ENCODE measurements at places on chromosomes 5 and 9.

GRCh38 chr9:35935261-35935660, 22.7 kb downstream of the OR2S2 start:
- no peak overlapping the region for H3K27ac ChIP-seq
- H3K4me3 ChIP-seq: no peak overlapping the region
- DNase-seq: no peak
- no peaks in the 10 kb centered on the region for H3K27me3 ChIP-seq
- no peaks in the 10 kb centered on the region for H3K36me3 ChIP-seq

GRCh38 chr5:14153932-14154731, 11.0 kb downstream of the TRIO start:
- no peak for DNase-seq
- H3K36me3 ChIP-seq: no peaks in the 10 kb centered on the region
- no peaks in the 10 kb centered on the region for H3K27me3 ChIP-seq

- H3K27ac ChIP-seq: no peak overlapping the region
- no peaks in the 10 kb centered on the region for H3K4me1 ChIP-seq
- H3K36me3 ChIP-seq: no peaks in the 10 kb centered on the region
- H3K27me3 ChIP-seq: no peaks in the 10 kb centered on the region
Observed at GRCh38 chr5:115683081-115683480, 57.2 kb upstream of the TMED7 start.

DNA sequence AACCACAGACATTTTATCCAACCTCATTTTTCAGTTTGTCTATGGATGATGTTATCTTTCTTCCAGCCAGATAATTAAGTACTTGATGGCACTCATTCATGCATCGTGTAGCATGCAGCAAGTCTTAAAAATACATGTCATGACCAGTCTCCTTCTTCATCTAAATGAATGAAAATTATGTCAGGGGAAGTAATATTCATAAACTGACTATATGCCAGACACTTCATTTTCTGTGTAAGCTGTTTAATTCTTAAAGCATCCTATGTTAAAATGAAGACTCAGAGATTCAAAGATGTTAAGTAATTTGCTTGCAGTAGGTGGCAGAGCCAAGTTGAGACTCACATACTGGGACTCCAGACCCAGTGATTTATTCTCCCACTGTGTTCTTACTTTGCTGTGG, 181.7 kb upstream of the CD180 start:
- H3K36me3 ChIP-seq: no peaks in the 10 kb centered on the region
- H3K27me3 ChIP-seq: no peaks in the 10 kb centered on the region
- H3K4me1 ChIP-seq: no peaks in the 10 kb centered on the region
- no peak for DNase-seq
- H3K4me3 ChIP-seq: no peak overlapping the region
- H3K27ac ChIP-seq: no peak overlapping the region

DNA sequence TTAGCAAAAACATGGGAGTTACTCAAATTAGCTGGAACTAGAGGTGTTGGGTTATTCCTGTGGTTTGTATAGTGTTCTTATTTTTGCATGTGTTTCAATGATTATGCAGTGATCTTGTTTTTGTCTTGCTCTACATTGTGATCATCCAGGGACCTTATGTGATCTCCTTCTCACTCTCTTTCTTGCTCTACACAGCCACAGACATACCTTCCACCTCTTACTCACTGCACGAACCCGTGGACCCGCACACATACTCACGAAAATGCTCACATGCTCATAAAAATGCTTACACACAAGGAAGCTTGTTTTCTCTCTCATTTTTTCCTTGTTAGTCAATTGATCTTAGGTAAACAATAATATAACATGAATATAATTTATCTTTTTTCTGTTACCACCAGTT, 187.1 kb downstream of the KDM4C start:
- H3K36me3 ChIP-seq: no peaks in the 10 kb centered on the region
- H3K27me3 ChIP-seq: no peaks in the 10 kb centered on the region
- no peak for DNase-seq
- H3K4me1 ChIP-seq: no peaks in the 10 kb centered on the region
- no peak overlapping the region for H3K4me3 ChIP-seq

GRCh38 chr9:82124090-82124489, 135.5 kb downstream of the SPATA31D1 start:
- no peak overlapping the region for H3K27ac ChIP-seq
- no peaks in the 10 kb centered on the region for H3K36me3 ChIP-seq
- H3K4me1 ChIP-seq: no peaks in the 10 kb centered on the region
- no peaks in the 10 kb centered on the region for H3K27me3 ChIP-seq

DNA sequence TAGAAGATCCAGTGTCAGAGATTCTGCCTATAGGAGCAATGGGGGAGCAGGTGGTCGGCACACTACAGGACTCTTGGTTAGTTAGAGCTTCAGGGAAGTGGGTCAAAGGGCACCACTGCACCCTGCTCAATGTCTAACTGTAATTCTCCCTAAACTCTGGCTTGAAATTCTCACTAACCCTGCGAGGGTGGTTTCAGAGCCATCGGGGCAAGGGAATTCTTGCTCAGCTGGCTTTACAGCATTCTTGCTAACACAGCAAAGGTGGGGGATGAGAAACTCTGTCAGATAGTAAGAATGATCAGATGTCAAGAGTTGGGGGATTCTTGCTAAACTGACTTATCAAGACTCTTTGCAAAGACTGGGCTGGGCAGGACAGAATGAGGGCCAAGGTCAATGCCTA, 4.7 kb upstream of the ZNF354C start:
- no peaks in the 10 kb centered on the region for H3K4me1 ChIP-seq
- H3K36me3 ChIP-seq: no peaks in the 10 kb centered on the region
- no peak overlapping the region for H3K27ac ChIP-seq
- H3K4me3 ChIP-seq: no peak overlapping the region

- no peaks in the 10 kb centered on the region for H3K36me3 ChIP-seq
- no peak overlapping the region for H3K27ac ChIP-seq
Observed at GRCh38 chr5:64872044-64872443, 103.3 kb downstream of the CWC27 start.

GRCh38 chr5:88236866-88237642, 31.6 kb downstream of the TMEM161B start:
- H3K4me1 ChIP-seq: no peaks in the 10 kb centered on the region
- H3K27ac ChIP-seq: no peak overlapping the region
- no peak for DNase-seq
- no peak overlapping the region for H3K4me3 ChIP-seq

DNA sequence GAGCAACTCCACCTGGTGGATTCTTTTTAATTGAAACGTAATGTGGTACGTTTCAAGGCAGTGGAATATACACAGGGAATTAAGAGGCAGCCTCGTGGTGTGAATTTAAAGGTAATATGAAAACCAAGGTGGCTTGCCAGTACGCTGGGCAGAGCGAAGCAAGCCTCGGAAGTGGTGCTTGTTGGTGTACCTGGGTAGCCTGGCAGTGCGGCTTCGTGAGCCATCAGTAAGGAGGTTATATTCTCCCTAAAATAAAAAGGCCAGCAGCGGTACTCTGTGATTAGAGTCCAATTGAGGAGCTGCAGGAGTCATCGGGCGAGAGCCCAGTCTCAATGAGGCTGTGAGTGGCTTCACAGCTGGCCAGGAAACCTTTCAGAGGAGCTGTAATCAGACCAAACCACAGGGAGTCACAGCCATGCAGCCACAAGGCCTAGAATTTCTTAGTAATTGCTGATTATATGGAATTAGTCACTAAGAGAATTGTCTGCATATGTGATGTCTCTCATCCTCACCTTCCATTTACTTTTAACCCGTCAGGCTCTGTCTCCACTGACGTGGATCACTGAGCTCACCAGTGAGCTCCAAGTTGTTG, 57.7 kb downstream of the DCP2 start:
- no peak overlapping the region for H3K4me3 ChIP-seq
- H3K27ac ChIP-seq: no peak overlapping the region
- no peak for DNase-seq
- H3K4me1 ChIP-seq: no peaks in the 10 kb centered on the region

GRCh38 chr5:179868541-179868940, 9.9 kb upstream of the MRNIP start:
- DNase-seq: no peak
- H3K4me3 ChIP-seq: no peak overlapping the region
- no peaks in the 10 kb centered on the region for H3K36me3 ChIP-seq
- H3K27ac ChIP-seq: no peak overlapping the region
- no peaks in the 10 kb centered on the region for H3K27me3 ChIP-seq

DNA sequence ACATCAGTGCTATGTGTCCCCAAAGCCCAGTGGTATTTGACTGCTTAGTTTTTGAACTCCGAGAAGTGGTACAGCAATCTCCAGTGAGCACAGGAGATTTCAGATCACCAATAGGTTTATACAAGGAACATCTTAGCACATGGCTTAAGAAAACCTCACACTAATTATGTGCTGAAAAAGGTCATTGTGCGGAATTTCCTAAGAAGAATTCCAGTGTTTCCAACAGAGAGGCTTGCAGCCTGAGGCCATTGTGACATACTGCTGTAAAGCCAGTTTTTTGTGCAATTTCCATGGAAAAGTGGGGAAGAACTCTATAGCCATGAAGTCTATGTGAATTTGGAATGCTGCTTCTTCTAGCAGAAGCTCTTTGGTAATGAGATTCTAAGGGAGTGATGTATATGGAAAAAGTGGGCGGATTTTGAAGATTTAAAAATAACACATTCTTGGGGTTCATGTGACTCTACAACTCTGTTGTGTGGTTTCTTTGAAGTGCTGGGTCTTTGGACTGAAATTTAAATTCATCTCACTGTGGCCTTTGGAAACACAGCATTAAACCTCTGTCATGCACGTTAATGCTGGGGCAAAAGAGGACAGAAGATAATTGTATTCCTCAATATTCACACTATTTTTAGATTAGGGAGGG, 110.5 kb upstream of the CD180 start:
- no peaks in the 10 kb centered on the region for H3K4me1 ChIP-seq
- DNase-seq: no peak
- no peaks in the 10 kb centered on the region for H3K36me3 ChIP-seq
- no peaks in the 10 kb centered on the region for H3K27me3 ChIP-seq
- no peak overlapping the region for H3K4me3 ChIP-seq
- no peak overlapping the region for H3K27ac ChIP-seq

DNA sequence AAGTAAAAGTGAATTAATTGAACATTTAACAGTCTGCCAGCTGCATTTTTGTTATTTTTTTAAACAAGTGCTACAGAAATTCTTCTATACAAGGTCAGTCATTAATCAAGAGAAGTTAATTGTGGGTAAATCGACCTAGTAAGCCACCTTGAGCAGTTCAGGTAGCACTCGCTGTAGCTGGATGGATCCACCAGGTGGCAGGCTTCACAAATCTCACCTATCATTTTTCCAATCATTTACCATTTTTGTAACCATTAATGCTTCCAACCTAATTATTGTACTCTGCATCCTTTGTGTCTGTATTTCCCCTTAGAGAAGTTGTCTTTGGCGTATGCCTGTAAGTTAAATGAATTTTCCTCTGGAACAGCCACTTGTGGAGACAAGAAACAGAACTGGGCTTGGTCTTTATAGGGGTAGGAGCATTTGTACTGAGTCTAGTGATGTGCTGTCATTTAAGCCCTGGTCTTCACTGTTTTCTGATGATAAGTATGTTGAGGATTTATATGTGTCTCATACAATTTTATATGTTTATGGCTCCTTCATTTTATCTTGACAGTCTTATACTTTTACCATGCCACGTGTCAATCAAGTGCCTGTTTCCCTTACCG, 39.5 kb downstream of the CD180 start:
- no peak overlapping the region for H3K27ac ChIP-seq
- H3K27me3 ChIP-seq: no peaks in the 10 kb centered on the region
- H3K4me1 ChIP-seq: no peaks in the 10 kb centered on the region
- DNase-seq: no peak
- H3K36me3 ChIP-seq: no peaks in the 10 kb centered on the region
- no peak overlapping the region for H3K4me3 ChIP-seq

DNA sequence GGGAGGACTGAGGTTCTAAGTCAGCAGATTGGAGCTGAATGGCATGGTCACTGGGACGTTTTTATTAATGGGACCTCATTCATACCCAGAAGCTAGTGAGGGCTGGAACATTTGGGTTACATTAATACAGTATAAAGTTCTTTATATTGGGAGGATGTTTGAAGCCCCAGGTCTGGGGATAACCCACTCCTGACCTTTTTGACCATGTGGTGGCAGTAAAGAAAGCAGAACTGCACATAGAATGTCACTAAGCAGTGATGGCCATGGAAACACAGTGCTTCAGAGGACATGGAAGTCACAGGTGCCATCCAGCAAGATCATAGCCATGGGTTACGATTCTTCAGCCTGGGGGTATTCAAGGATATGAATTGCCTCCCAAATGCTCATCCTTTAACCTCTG, 176.0 kb downstream of the ATP10B start:
- no peaks in the 10 kb centered on the region for H3K4me1 ChIP-seq
- H3K4me3 ChIP-seq: no peak overlapping the region
- H3K27me3 ChIP-seq: no peaks in the 10 kb centered on the region
- no peak overlapping the region for H3K27ac ChIP-seq
- no peaks in the 10 kb centered on the region for H3K36me3 ChIP-seq

DNA sequence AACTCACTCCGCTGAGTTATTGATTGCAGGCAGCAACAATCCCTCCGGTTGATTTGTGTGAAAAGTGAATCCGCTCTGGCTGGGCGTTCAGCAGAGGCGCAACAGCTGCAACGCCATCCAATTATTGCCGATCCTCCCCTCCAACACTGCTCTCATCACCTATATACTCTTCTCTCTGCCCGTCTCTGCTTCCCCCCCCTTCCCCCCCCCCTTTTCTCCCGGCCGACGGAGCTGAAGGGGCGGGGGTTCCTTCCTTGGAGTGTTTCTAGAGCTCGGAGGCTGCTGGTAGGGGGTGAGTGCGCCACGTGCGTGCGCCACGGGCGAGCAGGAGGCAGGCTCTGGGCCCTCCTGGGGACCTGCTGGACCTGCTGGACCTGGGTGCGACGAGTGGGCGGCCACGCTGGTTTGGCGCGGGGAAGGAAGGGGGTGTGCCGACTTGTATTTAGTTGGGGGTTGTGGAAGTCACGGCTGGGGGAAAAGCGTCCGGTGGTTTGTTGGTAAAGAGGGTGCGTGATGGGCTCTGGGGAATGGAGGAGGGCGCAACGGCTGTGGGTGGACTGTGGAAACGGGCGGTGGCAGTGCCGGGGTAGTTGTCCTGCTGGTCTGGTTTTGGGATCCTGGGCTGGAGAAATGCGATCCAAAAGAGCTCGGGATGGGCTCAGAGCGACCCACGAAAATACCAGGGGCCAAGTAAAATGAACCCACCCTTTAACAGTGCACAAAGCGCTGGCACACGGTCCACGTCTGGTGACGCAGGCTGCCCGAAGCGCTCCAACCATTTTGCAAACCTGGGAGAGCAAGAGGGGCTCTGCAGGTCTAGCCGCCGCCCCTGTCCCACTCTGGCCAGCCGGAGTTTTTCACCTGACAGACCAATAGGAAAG, 6.4 kb upstream of the MEF2C start:
- no peak overlapping the region for H3K27ac ChIP-seq
- DNase-seq: no peak
- H3K27me3 ChIP-seq: peaks cover 1% of the 10 kb centered on the region
- peaks cover 11% of the 10 kb centered on the region for H3K4me1 ChIP-seq
- H3K36me3 ChIP-seq: no peaks in the 10 kb centered on the region

GRCh38 chr5:9957214-9957613, 292.5 kb downstream of the ATPSCKMT start:
- no peak overlapping the region for H3K27ac ChIP-seq
- no peak overlapping the region for H3K4me3 ChIP-seq
- H3K36me3 ChIP-seq: no peaks in the 10 kb centered on the region
- no peaks in the 10 kb centered on the region for H3K27me3 ChIP-seq
- no peaks in the 10 kb centered on the region for H3K4me1 ChIP-seq
